ENCODE measurements at places on chromosomes 5 and 9.

- no peak for DNase-seq
Observed at GRCh38 chr5:150239099-150239793, 49.4 kb downstream of the SLC6A7 start.

DNA sequence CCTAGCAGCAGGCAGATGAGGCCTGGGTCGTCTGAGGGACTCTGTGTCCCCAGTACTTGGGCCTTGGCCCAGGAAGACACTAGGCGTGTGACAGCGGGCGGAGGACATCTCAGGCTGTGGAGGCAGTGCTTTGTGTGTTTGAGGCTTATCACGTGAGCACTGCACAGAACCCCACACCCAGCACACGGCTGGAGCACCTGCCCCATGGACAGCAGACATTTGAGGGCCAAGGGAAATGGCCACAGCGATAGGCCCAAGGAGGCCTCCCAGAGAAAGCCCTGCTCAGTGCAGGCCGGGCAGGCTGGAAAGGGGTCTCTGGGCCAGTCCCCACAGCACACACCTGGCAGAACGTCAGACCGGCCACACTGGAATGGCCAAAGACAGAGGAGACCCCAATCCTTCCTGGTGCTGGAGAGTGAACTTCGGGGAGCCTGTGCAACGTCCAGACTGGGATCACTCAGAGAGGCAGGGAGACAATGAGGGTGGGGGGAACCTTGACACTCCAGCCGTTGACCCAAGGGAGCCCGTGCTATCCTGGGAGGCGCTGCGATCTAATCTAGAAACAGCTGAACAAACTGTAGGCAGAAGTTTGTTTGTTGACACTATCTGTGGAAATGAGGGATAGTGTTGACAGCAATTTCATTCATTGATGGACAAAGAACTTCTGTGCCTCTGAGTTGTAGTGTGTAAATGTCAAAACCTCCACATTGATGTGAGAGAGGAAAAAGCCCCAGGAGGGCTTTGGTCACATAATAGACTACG lies 19.6 kb upstream of the FLT4 start:
- DNase-seq = no peak

GRCh38 chr5:177366528-177367322 lies 9.0 kb downstream of the RGS14 start:
- DNase-seq = no peak

DNA sequence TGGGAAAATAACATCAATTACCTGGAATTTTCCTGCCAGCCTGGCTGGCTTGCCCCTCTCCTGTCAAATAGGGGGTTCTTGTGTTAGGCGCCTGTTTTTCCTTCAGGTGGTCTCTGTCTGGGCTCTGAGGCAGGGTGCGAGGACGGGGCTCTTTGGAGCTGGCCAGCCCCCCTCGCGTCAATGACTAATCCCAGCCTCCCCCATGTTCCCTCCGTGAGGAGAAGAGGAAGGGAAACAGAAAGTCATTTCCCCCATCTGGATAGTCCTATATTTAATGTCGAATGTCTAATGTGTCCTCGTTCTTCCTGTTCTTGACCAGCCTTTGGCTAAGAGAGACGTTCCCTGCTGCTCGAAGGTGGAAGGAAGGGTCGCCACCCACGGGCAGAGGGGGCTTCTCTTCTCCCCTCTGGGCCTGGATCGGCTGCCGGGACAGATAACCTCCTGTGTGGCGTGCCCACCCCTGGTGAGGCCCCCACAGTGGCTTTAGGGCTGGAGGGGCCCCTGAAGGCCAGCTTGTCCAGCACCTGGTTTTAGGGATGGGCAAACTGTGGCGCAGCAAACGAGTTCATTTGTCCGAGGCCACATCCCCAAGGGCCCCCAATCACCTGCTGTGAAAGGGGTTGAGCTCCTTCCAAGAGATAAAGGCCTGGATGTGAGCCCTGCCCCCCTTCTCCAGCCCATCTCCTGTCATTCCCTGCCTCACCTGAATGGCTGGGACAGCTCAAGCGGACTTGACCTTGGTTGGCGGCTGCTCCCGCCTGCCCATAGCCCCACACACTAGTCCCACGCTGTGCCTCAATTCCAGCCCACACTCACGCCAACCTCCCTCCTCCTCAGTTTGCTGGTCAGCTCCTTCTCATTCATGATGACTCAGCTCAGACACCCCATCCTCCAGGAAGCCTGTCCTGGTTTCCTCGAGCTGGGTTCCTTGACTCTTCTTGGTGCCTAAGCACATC lies 35.9 kb upstream of the UNC5A start:
- DNase-seq = no peak

DNA sequence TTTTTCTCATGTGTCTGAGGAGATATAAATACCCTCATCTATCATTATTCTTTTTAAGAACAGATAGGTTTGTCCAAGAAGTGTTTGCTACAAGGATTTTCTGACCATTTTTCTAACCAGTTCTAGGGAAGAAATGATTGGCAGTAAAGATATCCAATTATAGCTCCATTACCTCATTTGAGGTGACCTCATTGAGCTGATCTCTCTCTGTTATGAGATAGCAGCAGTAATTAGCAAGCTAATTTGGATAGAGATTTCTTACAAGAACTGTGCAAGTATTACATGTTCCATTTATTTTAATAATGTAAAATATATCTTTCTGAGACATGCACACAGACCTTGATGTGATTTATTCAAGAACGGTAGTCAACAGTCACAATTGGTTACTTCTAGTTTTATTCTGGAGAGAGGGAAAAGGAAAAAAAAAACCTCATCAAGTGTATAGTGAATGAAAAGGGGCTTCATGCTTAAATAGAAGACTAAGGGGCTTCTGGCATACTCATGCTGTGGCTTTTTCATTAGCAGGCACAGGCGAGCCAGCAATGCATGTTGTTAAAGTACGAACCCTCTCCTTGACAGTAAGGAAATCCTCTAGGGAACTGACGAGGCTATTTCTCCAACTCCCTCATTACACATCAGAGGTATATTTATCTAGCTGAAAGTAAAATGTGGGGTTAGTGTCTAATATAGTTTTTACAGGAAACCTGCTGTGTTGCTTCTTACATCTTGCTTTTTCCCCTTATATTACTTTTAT lies 127.3 kb downstream of the NUDT12 start:
- DNase-seq = no peak

DNA sequence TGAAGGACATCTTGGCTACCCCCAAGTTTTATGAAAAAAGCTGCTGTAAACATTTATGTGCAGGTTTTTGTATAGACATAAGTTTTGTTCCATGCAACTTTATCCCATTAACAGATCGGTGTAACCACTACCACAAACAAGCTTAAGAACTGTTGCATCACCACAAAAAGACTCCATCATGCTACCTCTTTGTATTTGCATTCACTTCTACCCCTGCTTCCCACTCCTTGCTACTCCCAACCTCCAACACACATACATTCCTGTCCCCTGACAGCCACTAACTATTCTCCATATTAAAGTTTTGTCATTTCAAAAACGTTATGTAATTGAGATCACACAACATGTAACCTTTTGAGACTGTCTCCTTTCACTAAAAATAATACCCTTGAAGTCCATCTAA lies 57.8 kb upstream of the LHFPL2 start:
- DNase-seq = no peak

- DNase-seq = no peak
Observed at GRCh38 chr5:107652408-107652807, 18.3 kb downstream of the EFNA5 start.

GRCh38 chr5:127515693-127516440 lies 1.6 kb upstream of the PRRC1 start:
- no peak for DNase-seq

- DNase-seq = no peak
Observed at GRCh38 chr5:168874713-168875380, 295.7 kb upstream of the PANK3 start.

- no peak for DNase-seq
Observed at GRCh38 chr5:10030219-10030831, 219.4 kb downstream of the ATPSCKMT start.

DNA sequence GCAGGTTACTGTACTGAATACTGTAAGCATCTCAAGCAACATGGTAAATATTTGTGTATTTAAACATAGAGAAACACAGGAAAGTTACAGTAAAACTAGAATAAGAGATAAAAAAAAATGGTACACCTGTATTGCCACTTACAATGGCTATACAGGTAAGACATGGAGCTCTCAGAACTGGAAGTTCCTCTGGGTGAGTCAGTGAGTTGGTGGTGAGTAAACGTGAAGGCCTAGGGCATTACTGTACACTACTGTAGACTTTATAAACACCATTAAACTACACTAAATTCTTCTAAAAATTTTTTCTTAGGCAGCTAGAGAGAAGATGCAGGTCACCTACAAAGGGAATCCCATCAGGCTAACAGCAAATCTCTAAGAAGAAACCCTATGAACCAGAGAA lies 872.9 kb downstream of the TAF11L14 start:
- DNase-seq = no peak

DNA sequence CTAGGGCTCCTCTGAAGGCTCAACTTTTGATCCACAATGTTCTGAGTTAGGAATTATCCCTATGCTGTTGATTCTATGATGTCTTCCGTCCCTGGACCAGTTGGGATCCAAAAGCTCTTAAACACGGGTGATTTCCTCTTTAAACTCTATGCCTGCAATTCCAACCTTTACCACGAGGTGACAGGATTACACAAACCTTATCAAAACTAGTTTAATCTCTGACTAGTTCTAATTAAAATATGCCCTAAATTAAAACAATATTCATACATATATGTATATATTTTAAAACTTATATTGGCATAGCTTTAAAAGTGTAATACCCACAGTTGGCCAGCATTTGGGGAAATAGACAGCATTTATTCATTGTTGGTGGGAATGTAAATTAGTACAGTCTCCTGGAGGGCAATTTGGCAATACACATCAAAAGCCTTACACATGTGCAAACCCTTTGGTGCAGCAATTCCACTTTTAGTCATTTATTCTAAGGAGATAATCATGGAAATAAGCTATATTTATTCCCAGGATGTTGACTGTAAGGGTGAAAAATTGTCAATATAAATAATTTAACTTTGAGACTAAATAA lies 51.6 kb upstream of the PHYKPL start:
- no peak for DNase-seq

DNA sequence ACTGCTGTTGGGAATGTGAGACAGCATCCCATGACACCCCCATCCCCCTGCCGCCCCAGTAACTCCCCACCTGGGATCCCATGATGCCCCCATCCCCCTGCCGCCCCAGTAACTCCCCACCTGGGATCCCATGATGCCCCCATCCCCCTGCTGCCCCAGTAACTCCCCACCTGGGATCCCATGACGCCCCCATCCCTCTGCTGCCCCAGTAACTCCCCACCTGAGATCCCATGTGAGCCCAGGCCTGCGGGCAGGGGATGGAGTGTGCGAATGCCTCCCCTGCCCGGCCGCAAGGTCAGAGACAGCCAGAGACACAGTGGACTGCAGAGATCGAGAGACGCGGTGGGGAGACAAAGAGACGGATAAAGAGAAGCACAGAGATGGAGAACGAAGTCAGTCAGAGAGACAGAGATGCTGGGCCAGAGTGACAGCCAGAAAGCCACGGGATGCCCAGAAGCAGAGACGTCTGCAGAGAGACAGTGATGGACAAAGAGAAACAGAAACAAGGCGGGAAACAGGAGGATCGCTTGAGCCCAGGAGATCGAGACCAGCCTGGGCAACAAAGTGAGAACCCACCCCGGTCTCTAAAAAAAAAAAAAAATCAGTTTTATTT lies 992 bp downstream of the SH2D3C start:
- DNase-seq = no peak

GRCh38 chr9:70795841-70796240 lies 325.6 kb downstream of the TRPM3 start:
- no peak for DNase-seq

- DNase-seq = no peak
Observed at GRCh38 chr5:106171132-106171531, 1499.6 kb downstream of the EFNA5 start.

- DNase-seq = no peak
Observed at GRCh38 chr5:58187432-58188261, 272.2 kb downstream of the PLK2 start.

DNA sequence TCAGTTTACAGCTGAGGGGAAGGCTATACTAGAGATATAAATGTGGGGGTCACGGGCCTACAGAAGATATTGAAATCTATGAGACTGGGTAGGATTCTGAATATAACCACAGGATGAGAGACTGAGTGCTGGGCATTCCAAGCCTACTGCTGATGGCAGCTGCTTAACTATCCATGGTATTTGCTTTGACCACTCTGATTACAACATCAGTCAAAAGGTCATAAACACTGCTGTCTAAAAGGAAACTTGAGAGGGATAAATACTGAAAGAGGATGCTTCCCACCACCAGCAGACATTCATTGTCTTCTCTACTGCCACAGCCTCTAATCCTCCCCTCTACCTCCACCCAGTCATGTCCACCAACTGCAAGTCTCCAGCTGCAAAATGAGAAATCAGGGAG lies 3.8 kb downstream of the ZNF622 start:
- no peak for DNase-seq

DNA sequence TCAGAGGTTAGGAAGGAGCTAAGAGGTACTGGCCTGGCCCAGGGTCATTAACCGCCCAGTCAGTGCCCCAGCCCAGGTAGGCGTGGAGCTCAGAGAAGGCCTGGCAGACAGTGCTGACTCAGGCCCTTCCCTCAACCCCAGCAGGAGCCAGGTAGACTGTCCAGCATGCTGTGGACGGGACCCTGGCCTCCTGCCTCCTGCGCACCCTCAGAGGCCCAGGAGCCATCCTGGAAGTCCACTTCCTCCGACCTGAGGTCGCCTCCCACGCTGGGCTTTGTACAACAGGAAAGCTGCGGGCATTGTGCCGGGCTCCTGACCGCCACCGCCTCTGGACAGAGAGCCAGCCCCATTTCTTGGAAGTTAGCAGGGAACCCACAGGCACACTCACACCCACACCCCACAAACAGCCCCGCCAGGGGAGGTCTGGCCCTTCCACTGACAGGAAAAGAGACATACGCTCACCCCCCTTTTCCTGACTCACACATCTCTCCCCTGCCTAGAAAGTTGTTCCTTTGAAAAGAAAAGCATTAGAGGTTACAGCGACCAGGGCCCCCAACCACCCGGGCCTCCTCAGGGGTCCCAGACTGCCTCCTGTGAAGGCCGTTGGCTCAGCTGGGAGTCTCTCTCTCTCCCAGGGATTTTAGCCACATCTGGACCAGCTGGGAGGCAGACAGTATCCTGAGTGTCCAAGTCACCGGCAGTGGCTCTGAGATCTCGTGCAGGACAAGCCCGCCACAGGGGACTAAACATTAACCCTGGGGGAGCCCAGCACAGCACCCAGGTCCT lies 7.7 kb downstream of the RALGDS start:
- DNase-seq = no peak

GRCh38 chr5:149793256-149793550 lies 63.1 kb downstream of the PPARGC1B start:
- DNase-seq = no peak

DNA sequence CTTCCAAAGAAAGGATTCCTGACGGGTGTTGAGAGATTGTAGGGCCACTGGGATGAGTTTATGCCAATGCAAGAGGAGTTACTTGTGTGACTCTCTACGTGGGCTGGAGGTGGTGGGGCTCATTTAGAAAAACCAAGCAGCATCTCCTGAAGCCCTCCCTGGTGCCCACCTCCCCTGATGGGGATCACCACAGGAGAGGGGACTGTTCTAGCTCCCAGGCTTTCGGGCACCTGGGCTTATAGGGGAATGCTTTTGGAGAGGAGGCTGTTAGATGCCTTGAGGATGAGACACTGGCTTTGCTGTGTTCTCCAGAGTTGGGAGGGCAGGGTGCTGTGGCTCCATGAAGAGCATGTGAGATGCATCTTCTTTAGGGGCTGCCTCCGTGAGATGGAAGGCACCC lies 65.0 kb downstream of the IRX1 start:
- DNase-seq = no peak

GRCh38 chr9:87081503-87081902 lies 134.2 kb upstream of the GAS1 start:
- no peak for DNase-seq

All from CD4-positive, alpha-beta memory T cell (primary cell).